ENCODE measurements at places on chromosomes 1 and 21.

DNA sequence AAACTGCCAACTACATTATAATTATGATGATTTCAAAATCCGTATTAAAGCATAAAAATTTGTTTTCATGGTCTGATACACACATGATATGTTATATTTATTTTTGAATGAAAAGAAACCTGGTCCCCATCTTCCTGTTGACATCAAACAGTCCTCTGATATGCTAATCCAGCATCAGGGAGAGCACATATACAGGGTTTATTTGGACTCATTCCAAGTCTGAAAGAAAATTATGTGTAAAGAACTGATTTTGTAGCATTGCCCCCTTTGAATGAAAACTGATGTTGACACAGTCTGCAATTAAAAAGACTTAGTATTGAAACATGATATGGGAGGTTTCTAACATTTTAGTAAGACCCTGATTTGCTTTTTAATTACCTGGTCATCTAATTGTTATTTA lies 119.4 kb downstream of the NEK7 start:
- no peak for DNase-seq

DNA sequence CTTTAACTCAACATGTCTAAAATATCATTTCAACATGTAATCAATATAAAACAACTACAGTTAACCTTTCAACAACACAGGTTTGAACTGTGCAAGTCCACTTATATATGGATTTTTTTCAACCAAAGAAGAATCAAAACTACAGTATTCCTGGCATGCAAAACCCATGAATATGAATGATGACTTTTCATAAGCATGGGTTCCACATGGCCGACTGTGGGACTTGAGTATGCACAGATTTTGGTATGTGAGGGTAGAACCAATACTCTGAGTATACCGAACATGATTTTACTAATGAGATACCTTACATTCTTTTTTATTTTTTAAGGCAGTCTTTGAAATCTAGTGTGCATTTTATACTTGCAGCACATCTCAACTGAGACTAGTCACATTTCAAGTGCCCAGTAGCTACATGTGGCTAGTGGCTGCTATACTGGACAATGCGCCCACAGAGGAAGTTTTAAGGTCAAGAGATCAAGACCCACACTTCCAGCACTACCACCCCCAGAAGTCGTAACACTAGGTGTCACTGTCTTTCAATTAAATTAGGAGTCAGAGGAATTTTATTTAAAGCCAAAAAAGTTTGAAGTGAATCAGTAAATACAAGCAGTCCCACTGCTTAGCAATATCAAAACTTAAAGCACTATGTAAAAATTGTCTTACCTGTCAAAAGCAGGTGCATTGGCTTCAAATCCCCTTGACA lies 40.0 kb downstream of the SYNJ1 start:
- no peak for DNase-seq

GRCh38 chr1:207648334-207649209 lies 3.6 kb downstream of the CR1L start:
- DNase-seq, result no peak

GRCh38 chr1:157403203-157403602 lies 149.1 kb downstream of the FCRL5 start:
- no peak for DNase-seq

- no peak for DNase-seq
Observed at GRCh38 chr1:87880764-87881163, 552.1 kb downstream of the LMO4 start.

GRCh38 chr1:156618853-156619581 lies at the start of gene HAPLN2:
TSS of gene HAPLN2 (plus strand) at chr1:156619415. CDS start at chr1:156623491, 4,076 bp downstream.
- no peak for DNase-seq

DNA sequence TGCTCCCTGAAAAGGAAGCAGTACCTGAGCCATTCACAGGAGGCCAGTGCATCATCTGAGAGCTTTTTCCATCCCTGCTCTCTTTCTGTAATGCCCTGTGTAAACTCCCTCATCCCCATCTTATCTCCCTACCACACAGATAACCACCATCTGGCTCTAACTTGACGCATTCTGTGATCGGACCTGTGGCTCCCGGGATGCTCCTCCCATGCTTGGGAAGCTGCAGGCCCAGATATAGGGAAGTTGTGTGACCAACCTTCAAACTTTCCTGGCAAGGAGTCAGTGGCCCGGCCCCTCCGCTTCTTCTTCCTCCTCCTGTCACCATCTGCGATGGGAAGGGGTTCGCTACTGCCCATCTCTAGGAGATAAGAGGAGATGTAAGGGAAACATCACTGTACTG lies 21.1 kb downstream of the MKNK1 start:
- DNase-seq, result no peak

DNA sequence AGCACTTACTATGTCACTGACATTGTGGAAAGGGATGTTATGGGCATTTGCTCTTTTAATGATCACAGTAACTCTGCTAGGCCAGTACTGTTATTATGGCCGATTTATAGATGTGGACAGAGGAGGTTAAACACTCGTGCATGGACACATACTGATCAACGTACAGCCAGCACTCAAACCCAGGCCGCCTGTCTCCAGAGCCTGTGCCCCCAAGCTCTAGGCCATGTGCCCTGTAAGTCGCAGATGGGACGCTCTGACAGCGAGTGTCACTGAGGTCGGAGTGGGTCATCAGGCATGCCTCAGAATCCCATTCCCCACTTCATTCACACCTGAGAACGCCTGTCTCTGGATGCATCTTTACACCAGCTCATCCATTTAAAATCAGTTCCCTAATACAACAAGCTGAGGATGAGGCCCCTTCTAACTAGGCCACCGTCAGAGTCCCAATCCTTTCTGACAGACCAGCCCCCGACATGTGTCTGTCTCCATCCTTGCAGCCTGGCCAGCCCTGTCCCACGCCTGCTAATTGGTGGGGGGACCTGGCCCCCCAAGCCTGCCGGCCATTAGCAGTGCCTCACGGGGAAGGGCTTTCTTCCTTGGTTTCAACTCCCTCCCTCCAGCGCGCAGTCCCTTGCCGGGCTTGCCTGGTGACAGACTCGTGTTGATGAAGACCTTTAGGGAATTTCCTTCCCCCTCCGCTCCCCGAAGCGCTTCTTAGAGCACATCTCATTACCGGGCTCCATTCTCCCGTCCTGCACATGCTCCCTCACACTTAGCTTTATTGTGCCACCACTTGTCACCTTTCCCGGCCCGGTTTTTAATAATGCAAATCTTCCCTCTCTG lies 436.8 kb downstream of the KIF26B start:
- DNase-seq, result no peak

DNA sequence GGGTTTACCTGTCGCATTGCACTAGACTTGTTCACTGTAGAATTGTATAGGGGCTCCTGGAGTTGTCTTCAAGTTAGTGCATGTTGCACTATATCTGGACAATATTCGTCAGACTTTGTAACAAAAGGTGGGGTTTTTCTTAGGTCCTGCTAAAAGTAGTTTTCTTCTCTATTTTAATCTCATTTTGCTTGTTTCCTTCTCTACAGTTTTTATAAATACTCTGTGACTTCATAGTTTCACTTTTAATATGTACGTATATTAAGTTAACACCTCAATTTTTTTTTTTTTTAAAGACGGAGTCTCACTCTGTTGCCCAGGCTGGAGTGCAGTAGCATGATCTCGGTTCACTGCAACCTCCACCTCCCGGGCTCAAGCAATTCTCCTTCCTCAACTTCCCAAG lies 26.5 kb upstream of the MRPS6 start:
- DNase-seq, result no peak

DNA sequence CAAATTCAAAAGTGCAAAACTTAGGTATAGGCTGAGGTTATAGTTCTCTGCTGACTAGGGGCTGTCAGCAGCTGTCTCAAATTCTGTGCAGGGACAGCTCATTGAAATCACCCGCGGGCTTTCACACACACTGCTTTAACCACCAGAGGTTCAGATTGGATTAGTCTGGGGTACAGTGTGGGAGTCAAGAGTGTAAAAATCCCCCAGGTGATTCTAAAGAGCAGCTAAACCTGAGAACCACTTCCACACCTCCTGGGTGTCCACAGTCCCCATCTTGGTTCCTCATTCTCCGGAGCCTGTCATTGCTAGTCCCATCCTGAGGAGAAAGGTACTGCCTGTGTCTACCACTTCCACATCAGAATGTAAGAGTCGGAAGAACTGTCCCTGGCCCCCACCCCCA lies 9.9 kb upstream of the TDRD10 start:
- DNase-seq, result no peak

DNA sequence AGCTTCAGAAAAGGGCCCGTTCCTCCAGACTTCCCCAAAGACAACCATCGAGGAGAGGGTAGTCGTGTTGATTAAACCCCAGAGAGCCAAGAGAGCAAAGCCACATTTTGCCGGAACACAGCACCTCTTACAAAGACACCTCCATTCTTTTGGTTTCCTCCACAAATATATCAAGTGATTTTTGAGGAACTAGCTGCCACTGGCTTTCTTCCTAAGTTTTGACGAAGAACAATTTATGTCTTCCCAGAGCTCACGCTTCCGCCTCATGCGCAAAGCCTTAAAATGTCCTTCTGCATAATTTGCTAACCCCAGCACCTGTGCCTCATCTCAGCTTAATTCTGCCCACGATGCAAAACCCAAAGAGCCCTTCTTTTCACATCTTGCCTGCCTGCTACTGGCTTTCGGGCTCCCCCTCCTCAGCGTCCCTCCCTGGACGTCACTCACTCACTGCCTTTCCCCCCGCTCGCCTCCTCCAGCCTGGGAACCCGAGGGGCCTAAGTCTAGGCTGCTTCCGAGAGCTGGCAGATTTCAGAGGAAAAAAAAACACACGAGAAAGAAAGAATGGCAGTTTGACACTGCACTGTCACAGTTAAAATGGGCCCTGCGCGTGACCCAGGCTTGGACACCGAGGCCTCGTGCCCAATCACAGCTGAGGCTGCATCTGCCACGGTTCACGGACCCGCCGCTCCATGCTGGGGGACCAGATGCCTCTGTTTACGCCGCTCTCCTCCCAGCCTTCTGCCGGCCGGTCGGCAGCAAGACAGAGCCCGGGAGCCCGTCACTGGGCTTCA lies 77.6 kb upstream of the IFNAR2 start:
- no peak for DNase-seq

- DNase-seq, result no peak
Observed at GRCh38 chr1:204685236-204686006, at the start of gene LRRN2. TSS of gene LRRN2 (minus strand) at chr1:204685738. CDS start at chr1:204619992, 65,746 bp downstream.

GRCh38 chr1:27086026-27086425 lies 68.9 kb downstream of the SLC9A1 start:
- DNase-seq, result no peak

DNA sequence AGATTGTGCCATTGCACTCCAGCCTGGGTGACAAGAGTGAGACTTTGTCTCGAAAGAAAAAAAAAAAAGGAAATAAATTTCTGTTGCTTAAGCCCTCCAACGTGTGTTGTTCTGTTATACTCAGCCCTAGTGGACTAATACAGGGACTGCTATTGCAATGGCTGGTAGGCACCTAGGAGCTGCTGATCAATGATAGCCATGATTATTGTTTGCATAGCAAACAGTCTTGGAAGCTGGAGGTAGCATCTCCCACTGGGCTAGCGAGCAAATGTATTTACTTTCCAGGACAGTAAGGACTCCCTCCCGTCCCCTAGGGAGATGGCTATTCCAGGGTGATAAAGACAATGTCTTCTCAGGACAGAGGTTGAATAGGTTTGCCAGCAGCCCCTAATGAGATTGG lies 13.5 kb upstream of the TNFRSF8 start:
- DNase-seq, result no peak

DNA sequence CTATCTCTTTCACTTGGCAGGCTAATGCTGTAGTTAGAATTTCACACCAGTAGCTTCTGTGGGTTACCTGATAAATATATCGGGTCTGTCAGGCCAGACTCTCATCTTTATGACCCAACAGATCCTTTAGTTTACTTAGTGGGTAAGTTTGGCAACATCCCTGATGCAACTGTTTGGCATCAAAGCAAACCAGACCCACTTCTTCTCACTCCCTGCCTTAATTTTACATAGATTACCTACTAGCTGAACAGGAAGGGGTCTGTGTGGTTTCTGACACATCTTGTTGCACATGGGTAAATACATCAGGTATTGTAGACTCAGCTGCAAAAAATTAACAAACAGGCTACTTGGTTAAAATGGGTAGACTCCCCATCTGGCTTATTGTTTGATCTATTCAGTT lies 3.2 kb upstream of the GUK1 start:
- DNase-seq, result no peak

DNA sequence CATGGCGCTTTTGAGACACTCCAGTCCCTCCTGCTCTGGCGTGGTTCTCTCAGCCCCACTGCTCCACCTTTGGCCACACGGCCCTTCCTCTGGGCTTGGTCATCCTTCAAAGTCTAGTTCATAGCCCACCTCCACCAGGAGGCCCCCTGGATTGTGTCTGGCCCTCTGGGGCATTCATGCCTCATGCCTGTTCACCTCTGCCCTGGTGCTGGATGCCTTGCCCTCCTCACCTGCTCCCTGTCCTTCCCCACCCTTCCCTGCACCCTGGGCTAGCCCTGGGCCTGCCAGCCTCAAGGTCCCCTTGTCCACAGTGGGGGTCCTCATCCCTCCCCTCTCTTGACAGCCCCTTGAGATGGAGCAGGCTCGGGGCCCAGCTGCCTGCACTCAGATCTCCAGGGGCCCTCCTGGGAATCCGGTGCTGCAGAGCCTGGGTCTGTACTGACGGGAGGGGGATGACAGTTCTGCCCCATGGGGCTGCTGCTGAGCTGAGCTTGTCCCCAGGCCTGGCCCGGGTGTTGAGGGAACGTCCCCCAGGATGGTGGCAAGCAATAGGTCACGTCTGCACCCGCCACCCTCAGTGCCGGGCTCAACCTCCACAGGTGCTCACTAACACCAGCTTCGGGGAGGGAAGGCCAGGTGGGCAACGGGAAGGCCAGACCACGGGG lies 18.4 kb downstream of the PRXL2B start:
- no peak for DNase-seq

DNA sequence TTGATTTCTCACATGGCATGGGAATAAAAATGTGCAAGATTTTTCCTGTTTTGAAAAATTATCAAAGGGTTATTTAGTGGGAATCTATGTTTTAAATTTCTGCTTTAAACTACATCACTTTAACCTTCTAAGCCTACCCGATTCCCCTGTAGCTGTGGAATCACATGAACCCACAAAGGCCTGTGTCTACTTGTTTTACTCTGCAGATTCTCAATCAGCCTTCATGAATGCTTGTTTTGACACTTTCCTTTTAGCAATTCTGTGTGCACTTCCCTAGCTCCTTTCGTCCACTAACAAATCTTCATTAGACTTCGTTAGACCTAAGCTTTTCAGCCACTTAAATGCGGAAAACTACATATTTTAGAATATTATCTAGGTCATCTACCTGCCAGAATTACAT lies 56.0 kb upstream of the C1orf21 start:
- DNase-seq, result no peak

GRCh38 chr1:56543783-56544612 lies 35.4 kb downstream of the PLPP3 start:
- DNase-seq, result no peak

GRCh38 chr1:223815865-223816264 lies 29.9 kb downstream of the TP53BP2 start:
- DNase-seq, result peak; percentile 62

- DNase-seq, result no peak
Observed at GRCh38 chr1:13813398-13814012, 113.5 kb downstream of the PRDM2 start.

GRCh38 chr1:74586253-74586897 lies 74.0 kb upstream of the LRRC53 start:
- DNase-seq, result no peak

- DNase-seq, result no peak
Observed at GRCh38 chr1:180545991-180546390, 12.8 kb upstream of the OVAAL start.

All from HCEC 1CT (cell line).